ENCODE measurements at places on chromosomes 6 and 20.
A peak's percentile ranks its signal among the peaks of the same experiment; 100 is the strongest.

DNA sequence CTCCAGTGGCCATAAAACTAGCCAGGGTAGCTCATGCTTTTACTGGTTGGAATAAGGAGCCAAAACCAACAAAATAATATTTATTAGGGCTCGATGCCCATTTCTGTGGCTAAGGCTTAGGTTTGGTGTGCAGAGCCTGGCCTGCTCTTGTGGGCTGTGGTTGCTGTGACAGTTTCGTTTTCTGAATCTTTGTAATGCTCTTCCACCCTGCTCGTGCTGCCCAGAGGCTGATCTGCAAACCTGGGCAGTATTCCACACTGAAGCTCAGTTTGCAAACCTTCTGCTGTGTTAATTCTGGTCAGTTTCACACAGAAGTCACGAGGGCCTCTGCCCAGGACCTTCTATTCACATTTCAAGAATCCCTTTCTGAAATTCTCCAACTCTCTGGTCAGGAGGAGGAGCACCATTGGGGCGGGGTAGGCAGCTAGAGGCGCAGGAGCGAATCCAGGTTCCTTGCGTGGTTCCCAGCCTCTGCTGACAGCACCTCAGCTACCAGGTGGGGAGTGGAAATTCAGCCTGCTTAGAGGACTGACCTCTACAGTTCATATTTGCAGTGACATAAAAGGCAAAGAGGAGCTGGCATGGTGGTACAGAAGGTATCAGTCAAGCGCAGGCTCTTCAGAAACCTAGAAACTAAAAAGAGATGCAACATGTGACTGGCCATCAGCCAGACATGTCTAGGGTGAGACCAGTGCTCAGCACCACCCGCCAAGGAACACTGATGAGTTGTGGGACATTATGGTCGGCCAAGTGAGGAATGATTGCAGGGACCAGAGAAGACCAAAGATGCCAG is 14.3 kb upstream of the C20orf144 start:
- peak; percentile 37 for DNase-seq

DNA sequence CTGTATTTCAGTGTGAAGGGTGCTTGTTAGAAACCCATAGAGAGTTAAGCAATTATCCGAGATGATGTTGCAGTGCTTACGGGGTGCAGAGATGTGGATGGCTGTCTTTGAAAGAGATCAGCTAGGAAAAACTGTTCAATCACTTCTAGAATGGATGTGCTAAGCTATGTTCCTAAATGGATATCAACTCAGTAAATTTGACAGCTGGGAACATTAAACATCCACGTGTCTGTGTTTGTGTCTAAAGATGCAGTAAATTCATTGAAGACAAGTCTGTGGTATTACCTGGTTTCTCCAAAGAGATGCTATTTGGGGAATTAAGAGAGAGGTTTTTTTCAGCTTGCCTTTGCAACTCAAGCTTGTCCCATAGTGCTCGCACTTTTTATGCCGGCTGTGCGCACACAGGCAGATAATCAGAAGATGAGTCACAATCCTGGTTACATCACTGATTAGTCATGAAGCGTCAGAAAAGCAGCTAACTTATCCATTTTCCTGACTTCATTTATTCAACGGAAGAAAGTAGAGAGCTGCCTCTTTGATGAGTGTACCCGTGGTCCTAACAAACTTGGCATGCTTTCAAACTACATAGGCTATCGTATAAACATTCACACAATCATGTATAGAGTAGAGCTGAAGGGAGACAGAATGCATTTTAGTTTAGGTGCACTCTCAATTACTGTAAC is 691.7 kb upstream of the SLC35B3 start:
- DNase-seq = no peak

DNA sequence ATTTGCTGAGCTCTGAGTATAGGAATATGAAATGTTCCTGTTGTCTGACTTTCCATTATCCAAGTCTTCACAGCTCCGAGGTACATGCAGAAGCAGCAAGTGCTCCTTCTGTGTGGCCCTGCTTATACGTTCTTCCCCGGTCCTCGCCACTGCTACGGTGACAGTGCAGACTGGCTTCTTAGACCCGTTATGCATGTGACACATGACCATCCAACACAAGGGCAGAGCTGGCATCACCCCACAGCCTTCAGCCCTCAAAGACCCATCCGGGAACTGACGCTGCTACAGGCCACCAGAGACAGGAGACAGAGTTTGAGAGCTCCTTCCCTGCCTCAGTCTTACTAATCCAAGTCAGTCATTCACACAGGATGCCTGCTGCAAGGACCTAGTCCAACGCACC is 70.4 kb downstream of the TRAM2 start:
- no peak for DNase-seq

GRCh38 chr6:64996301-64996700 is 710.7 kb downstream of the EYS start:
- no peak for DNase-seq

- no peak for DNase-seq
Measured at GRCh38 chr6:11008821-11009220, 35.3 kb downstream of the ELOVL2 start.

- no peak for DNase-seq
Measured at GRCh38 chr6:157961153-157961831, 20.4 kb upstream of the SYNJ2 start.

Data from Caco-2 (cell line).